ENCODE measurements at places on chromosomes 2 and 18.

DNA sequence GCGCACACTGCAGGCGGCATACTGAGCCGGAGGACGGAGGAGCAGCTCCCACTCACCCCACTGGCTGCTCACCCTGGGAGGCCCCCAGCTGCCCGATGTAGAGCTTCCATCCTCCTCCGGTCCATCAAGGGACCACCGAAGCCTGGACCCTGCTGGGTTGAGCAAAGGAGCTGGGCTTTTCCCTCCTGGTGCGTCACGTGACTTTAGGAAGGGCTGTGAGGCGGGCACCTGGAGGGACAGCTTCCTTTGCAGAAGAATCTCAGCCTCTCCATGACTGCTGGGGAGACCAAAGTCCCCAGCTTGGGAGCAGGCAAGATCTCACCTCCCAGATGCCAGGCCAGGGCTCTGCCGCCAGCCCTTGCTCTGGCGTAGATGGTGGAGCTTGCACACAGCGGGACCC lies 102.7 kb downstream of the TWIST2 start:
- DNase-seq, result no peak

DNA sequence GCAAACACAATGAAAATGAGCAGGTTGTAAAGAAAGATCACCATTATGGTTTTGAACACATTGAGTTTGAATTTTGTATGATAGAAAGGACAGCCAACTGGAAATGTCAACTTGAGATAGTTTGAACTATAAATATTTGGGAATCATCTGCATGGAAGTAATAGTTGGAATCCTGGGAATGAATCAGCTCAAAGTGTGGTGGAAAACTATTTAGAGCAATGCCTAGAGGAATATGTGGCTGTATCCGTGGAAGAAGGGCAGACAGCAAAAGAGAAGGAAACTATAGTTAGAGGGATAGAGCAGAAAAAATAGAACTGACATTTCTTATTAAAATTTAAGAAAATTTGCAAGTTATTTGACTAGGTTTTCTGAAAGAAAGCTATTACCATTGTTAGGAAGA lies 112.5 kb upstream of the OTX1 start:
- no peak for DNase-seq

DNA sequence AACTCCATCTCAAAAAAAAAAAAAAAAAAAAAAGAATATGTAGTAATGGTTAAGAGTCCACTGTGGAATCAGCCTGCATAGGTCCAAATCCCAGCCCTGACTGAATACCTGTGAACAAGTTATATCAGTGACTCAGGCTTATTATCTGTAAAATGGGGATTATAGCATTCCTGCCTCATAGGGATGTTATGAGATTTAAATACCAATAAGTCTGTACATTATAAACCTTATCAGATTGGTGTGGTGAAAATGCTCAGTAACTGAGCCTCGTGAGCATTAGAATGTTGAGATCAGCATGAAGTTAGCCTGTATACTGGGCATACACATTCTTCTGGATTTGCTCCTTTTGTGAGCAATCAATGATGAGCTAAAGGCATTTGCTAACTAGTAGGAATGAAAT lies 3.0 kb upstream of the AMMECR1L start:
- peak; percentile 94 for DNase-seq

GRCh38 chr18:72808680-72809079 lies 59.1 kb downstream of the NETO1 start:
- DNase-seq, result no peak

DNA sequence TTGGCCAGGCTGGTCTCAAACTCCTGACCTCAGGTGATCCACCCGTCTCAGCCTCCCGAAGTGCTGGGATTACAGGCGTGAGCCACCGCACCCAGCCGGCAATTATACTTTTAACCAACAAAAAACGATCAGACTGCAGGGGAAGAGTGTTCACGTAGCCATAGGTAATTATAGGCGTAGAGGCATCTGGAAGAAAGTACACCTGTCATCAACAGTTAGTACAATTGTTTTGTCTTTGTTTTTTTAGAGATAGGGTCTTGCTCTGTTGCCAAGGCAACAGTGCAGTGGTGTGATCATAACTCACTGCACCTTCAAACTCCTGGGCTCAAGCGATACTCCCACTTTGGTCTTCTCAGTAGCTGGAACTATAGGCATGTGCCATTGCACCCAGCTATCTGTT lies 20.0 kb downstream of the ST3GAL5 start:
- peak; percentile 64 for DNase-seq

DNA sequence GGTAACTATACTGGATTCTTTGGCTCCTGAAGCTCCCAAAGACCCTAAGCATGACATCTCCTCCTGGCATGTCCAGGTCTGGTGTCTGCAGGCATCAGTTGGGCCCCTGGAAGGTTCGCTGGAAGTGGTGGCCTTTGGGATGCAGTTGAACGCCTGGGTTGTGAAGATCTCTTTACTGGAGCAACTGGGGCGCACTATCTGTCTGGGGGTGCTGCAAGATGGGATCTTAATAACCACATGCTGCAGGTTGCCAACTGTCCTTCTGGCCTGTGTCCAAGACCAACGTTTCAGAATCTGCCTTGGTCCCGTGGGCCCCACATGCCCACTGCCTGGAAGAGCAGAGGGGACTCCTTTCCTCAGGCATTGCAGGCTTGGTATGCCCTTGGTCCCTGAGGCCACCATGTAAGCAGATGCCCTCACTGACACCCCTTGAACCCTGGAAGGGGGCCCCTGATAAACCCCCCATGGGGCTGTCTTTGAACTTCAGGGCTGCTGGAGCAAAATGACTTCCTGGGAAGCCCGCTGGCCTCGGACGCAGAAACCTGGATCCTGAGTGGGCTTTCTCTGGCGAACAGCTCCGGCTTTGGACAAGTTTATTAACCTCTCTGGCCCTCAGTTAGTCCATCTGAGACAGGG lies 101.9 kb downstream of the TWIST2 start:
- no peak for DNase-seq

DNA sequence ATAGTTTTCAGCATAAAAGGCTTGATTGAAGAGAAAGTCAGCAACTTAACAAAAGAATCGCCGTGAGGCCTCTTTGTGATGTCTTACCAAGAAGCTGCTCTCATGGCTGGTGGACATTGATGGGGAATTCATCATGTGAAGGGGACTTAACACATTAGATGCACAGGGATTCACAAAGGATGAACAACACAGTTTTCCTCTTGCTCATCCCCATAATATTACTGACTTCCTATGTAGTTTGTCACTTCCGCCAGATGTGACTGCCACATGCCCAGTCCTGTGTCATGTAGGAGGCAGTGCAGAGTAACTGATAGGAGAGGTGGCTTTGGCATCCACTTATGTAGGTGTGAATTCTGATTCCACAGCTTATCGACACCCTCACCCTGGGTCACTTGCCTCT lies 232.6 kb upstream of the LYPD1 start:
- DNase-seq, result no peak

DNA sequence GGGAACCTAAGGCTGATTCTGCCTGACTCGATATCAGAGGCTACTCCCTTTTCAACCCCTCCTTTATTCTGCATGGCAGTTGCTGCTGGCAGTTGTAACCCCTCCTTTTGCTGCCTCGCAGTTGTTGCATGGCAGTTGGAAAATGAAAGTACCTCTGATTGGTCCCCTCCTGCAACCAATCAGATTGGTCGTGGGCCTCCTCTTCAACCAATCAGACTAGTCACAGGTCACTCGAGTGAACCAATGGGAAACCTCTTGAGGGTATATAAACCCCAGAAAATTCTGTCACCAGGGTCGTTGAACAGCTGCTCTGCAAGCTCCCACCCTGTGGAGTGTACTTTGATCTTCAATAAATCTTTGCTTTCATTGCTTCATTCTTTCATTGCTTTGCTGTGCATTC lies 294.3 kb upstream of the SLC8A1 start:
- DNase-seq, result peak; percentile 23

- no peak for DNase-seq
Observed at GRCh38 chr2:121625953-121626352, 23.3 kb downstream of the CLASP1 start.

Data from trophoblast cell (in vitro differentiated cells and primary cell).